ENCODE measurements at places on chromosomes 6 and 20.

- no peak for DNase-seq
Observed at GRCh38 chr6:168188369-168189199, 109.6 kb upstream of the FRMD1 start.

DNA sequence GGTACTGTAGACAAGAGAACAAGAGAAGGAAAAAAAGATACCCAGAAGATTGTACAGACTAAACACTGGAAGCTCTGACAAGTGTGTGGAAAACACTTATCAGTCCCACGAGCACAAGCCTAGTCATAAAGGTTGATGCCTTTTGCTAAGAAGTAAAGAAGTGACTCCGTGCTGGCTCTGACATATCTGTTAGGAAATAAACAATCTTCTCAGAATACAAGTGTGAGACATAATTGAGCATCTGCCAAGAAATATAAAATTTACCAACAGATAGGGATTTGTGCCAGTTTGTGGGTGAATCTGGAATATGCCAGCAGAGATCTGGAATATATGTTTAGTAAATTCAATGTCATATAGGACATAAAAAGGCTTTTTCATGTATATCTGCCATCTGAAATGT lies 258.7 kb upstream of the RNF217 start:
- DNase-seq, result no peak

- DNase-seq, result no peak
Observed at GRCh38 chr6:145530454-145530853, 204.9 kb downstream of the EPM2A start.

- no peak for DNase-seq
Observed at GRCh38 chr6:44050872-44051505, 76.3 kb downstream of the MRPL14 start.

GRCh38 chr20:15597306-15597705 lies 975.9 kb downstream of the KIF16B start:
- no peak for DNase-seq

DNA sequence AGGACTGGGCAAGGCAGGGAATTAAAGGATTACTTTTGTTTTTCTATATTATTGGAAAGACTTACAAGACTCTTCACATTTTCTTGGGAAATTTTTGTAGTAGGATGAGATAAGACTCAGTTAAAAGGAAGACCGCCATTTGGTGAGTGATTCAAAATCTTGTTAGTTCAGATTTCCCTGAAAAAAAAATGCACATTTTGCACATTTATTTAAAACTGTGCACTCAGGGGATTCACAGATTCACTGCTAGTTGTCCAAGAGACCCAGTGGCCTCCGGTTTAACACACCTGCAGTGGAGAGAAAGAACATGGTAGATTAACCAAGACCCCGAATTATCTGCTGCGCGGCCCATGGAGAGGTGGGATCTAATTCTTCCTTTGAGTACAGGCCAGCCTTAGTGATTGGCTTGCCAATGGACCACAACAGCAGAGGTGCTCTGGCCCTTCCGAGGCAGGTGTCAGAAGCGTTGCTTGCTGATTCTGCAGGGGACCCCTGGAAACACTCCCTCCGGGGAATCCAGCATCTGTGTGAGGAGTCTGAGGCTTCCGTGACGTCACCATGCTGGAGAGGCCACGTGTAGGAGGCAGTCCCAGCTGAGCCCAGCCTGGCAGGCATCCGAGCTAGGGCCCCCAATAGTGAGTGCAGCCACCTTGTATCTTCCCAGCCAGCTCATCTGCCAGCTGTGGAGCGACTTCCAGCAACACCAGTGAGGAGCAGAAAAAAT lies 68.9 kb downstream of the ZNF217 start:
- no peak for DNase-seq

GRCh38 chr20:8663424-8663823 lies 405.5 kb upstream of the PLCB4 start:
- DNase-seq, result no peak

GRCh38 chr6:6746970-6747338 lies 158.4 kb downstream of the LY86 start:
- DNase-seq, result no peak

DNA sequence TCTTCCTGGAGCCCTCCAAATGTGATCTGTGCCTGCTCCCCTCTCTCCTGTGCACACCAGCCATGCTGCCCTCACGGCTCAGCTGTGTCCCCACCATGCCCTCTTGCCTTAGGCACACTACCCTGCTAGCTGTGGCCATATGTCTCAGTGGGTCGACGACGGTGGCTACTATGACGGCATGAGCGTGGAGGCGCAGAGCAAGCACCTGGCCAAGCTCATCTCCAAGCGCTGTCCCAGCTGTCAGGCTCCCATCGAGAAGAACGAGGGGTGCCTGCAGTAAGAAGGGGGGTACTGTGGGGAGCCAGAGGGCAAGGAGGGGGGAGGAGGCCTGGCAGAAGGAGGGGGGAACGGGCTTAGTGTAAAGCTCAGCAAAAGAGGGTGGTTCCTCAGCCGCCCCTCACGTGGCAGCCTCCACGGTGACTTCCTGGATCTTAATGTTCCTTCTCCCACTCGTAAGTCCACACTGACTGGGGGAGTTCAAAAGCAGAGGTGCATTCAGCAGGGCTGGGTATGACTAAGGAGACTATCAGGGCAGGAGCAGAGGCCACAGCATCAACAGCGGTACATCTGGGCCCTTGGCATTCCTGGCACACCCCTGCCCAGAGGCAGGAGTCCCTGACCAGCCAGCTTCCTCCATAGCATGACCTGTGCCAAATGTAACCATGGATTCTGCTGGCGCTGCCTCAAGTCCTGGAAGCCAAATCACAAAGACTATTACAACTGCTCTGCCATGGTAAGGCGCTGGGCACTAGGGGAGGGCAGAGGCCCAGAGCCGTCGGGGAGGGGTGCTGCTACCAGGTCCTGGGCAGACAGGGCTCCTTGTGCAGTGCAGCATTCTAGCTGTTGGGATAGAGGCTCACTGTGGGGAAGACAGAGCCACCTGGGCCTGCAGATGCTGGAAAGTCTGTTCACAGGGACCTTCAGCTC lies 8.0 kb downstream of the DNPH1 start:
- no peak for DNase-seq

- DNase-seq, result no peak
Observed at GRCh38 chr20:48051794-48052474, 266.7 kb upstream of the SULF2 start.

DNA sequence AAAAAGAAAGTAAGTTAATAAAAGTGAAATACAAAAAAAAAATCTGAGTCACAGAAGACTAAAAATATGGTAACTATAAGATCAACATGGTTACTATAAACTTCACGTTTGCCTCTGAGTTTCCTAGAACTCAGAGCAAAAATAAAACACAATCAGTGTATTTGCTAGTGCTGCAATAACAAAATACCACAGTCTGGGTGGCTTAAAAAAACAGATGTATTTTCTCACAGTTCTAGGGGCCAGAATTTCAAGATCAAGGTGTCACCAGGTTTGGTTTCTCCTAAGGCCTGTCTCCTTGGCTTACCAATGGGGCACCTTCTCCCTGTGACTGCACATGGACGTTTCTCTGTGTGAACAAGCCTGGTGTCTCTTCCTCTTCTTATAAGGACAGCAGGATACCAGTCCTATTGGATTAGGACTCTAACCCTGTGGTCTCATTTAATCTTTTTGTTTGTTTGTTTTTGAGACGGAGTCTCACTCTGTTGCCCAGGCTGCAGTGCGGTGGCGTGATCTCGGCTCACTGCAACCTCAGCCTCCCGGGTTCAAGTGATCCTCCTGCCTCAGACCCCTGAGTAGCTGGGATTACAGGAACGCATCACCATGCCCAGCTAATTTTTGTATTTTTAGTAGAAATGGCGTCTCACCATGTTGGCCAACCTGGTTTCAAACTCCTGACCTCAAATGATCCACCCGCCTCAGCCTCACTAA lies 104.9 kb upstream of the LOC128125822 start:
- DNase-seq, result no peak

GRCh38 chr6:31877125-31877650 lies 1.6 kb downstream of the SLC44A4 start:
- DNase-seq, result no peak

GRCh38 chr20:8244637-8245036 lies 112.6 kb downstream of the PLCB1 start:
- DNase-seq, result no peak

DNA sequence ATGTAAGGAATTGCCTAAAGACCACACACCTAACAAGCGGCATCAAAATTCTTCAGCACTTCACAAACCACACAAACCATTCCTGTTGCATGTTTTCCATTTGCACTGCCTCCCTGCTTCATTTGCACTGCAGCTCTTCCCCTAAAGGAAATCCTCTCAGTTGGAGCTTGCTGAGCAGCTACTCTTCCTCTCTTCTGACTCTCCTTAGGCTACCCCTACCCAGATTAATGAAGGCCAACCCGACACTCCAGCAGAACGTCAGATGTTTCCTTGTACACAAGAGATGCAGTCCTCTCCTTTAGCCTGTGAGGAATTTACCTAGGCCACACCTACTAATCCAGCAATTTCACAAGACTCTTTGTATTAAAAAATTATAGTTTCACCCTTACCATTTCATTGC lies 8.1 kb downstream of the BEND6 start:
- DNase-seq, result no peak

GRCh38 chr6:46468403-46469010 lies 22.7 kb downstream of the RCAN2 start:
- no peak for DNase-seq

- DNase-seq, result no peak
Observed at GRCh38 chr20:59010321-59010994, 3.4 kb upstream of the CTSZ start.

DNA sequence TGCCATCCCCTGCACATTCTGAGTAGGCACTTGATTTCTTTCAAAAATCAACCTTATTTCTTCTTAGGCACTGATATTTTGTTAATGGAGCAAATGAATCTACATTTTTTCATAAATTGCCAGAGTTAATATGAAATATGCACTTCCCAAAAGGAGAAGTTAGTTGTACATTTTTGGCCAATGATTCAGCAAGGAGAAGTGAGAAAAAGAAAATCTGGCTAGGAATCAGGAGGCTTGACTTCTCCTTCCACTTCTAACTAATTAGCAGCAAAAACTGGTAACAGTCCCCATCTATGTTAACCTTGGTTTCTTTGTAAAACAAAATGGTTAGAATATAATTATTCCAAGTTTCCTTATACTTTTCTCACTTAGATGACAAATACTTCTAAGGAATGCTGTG lies 7.0 kb upstream of the DSE start:
- no peak for DNase-seq

- DNase-seq, result no peak
Observed at GRCh38 chr20:57428324-57429158, 37.3 kb downstream of the RBM38 start.

GRCh38 chr6:118382126-118382525 lies 166.0 kb upstream of the PLN start:
- no peak for DNase-seq

DNA sequence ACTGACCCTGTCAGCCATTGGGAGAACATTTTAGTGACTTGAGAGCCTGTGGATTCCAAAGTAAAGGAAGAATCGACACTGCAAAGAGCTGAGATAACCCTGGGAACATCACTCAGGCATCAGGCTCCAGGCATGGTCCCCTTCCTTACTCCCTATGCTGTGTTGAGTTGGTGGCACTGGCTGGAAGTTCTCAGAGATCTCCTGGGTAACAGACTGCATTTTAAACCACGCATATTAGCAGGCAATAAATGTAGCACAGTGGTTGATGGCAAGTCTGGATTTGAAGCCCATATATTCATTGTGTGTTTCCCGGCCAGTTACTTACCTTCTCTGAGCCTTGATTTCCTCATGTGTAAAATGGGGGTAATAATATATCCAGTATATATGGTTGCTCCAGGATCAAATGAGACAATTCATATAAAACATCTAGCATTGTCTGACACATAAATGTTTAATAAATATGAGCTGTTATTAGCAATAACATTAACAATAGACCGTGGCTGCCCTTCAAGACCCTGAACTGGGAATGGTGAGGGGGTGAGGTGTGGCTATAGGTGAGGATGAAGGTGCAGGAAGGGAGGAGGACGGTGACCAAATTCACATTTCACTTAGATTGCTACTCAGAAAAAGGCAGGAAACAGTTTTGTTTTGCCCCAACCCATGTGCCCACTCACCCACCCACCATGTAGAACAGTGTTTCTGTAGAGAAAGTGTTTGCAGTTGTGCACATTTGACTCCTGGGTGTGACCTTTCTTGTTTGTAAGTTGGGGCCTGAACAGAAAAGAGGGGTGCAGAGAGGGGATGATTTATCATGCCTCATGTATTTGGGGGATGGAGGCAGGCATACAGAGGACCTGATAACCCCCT lies 2.1 kb downstream of the PLCG1 start:
- no peak for DNase-seq

DNA sequence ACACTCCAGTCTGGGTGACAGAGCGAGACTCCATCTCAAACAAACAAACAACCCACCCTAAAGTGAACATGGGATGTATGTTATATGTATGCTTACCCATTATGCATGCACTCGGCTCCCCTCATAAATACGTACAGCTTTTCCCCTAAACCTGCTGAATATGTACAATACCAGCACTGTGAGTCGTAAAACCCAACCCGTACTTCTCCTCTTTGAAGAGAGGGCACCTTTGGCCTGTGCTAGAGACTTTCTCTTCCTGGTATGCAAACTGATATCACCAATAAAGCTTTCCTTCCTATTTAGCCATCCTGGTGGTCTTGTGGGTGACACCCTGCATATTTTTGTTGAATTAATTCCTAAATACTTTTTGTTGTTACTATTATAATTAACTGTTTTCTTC lies 51.3 kb downstream of the VSTM2L start:
- DNase-seq, result no peak

DNA sequence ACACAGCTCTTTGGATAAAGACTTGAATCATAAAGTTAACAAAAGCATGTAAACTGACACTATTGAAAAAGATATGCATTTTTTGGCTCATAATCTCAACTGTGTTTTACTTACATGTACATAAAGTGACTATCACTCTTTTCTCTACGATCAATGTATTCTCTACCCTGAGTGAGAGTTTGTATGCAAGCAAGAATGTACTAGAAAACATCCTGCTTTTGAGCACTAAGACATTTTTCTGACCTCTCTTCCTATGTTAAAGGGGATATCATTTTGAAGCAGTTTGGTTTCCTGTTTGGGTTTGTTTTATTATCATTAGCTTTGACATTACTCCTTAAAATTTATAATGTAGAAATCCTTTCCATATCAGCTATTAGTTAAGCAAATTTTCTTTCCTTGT lies 910.8 kb downstream of the C6orf118 start:
- DNase-seq, result no peak

- no peak for DNase-seq
Observed at GRCh38 chr6:109262261-109262660, 120.0 kb downstream of the CD164 start.

DNA sequence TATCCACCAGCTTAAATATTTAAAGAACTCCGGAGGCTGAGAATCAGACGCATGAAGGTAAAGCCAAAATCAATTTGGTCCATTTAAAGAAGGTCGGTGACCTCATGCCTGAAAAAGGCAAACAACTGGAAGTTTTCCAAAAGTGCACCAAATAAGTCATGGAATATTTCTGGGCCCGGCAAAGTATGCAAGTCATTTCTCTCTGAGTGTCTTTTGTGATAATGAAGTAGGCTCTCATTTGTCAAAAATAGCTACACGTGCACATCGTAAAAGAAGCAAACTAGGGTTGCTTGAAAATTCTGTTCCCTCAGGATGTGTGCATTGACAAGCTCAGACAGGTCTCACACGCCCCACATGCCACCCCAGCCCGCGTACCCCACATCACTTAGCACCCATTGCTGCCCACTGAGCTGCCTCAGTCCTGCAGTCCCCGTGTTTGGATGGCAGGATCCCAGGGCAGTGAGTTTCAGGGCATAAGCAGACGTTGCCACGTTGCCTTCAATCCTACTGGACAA lies 20.5 kb upstream of the PYGB start:
- peak; percentile 48 for DNase-seq

GRCh38 chr20:46494077-46494476 lies 19.3 kb downstream of the ZNF334 start:
- DNase-seq, result no peak

GRCh38 chr6:11804135-11804534 lies 25.5 kb upstream of the ADTRP start:
- DNase-seq, result no peak

All from SW 1271 (cell line).